ENCODE measurements at places on chromosomes 11 and 22. TPM values are rescaled to one million over a fixed set of nuclear protein-coding genes. Genes with fewer than 3 reads are reported as not detected.

ASPHD2 gene
- 0.48 TPM for total RNA-seq

MARK2 gene
- 22.3 TPM for total RNA-seq

DNA sequence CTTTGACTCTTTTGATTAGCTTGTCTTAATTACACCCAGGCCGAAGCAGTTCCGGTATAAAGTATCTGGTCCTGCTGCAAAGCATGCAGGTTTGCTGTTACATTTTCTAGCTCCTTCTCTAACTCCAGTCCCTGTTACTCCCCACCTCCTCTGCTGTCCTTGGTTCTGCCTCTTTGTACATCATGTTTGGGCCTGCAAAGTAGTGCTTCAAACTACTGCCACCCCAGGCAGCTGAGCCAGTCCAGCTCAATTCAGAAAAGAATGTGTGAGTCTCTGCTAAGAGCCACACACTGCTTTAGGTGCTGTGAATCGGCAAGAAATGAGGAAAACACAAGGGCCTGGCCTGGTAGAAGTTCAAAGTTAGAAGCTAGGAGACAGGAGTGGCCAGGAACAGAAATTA is 136.0 kb downstream of the SERGEF start:
- no peak for DNase-seq
- H3K4me1 ChIP-seq: no peaks in the 10 kb centered on the region
- H3K27me3 ChIP-seq: no peaks in the 10 kb centered on the region
- no peaks in the 10 kb centered on the region for H3K36me3 ChIP-seq
- H3K4me3 ChIP-seq: no peak overlapping the region

DNA sequence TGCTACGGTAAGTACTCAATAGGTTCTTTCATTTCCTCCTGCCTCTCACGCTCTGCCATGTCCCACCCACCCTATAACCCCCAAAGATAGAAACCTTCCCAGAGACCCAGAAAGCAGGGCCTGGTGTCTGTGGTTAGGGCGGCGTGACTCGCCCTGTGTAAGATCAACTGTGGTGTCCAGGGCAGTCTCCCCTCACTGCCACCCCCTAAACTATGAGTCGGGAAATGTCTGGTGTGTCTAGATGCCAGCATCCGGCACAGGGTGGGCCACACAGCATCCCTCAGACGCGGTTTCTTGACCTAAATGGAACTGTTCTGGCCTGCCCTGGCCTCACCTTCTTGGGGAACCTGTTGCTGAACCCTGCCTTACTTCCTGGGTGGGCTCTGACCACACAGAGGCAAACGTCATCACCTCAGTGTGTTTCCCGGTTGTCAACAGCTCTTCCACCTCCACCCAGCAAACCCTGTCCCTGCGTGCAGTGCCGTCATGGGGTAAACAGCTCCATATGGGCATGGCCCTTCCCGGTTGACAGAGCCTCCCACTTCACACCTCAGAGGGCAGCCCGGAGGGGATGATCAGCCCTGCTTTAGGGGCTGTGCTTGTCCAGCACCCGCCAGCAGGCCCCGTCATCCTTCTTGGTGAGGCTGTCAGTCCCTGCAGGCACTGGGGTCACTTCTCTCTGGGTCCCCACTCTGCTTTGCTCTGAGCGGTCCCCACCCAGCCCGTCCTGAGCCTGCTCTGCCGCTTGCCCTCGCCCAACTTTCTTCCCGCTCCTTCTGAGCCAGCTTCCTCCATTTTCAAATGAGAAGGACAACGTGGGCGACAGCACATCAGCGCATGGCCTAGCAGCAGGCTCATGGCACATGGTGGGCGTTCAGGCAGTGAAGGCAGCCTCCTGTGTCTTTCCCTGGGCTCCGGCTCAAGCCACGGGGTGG is 6.0 kb downstream of the WNT11 start:
- no peak overlapping the region for H3K4me3 ChIP-seq
- H3K27me3 ChIP-seq: no peaks in the 10 kb centered on the region
- DNase-seq: no peak
- no peaks in the 10 kb centered on the region for H3K4me1 ChIP-seq
- no peaks in the 10 kb centered on the region for H3K36me3 ChIP-seq

- H3K27ac ChIP-seq: no peak overlapping the region
- H3K36me3 ChIP-seq: no peaks in the 10 kb centered on the region
- no peak for DNase-seq
Observed at GRCh38 chr11:6746086-6746618, 25.6 kb downstream of the OR2AG2 start.

- no peak overlapping the region for H3K4me3 ChIP-seq
- H3K27ac ChIP-seq: peak overlapping the region; percentile 14
- peaks cover 12% of the 10 kb centered on the region for H3K4me1 ChIP-seq
- no peaks in the 10 kb centered on the region for H3K27me3 ChIP-seq
Observed at GRCh38 chr11:102385085-102386007, 38.3 kb downstream of the BIRC2 start.

All from ovary (tissue), 10 donors.